ENCODE measurements at places on chromosomes 5 and 9. TPM values are rescaled to one million over a fixed set of nuclear protein-coding genes. Genes with fewer than 3 reads are reported as not detected.
A peak's percentile ranks its signal among the peaks of the same experiment; 100 is the strongest.

DTWD2 gene
- 10.7 TPM for total RNA-seq

DNA sequence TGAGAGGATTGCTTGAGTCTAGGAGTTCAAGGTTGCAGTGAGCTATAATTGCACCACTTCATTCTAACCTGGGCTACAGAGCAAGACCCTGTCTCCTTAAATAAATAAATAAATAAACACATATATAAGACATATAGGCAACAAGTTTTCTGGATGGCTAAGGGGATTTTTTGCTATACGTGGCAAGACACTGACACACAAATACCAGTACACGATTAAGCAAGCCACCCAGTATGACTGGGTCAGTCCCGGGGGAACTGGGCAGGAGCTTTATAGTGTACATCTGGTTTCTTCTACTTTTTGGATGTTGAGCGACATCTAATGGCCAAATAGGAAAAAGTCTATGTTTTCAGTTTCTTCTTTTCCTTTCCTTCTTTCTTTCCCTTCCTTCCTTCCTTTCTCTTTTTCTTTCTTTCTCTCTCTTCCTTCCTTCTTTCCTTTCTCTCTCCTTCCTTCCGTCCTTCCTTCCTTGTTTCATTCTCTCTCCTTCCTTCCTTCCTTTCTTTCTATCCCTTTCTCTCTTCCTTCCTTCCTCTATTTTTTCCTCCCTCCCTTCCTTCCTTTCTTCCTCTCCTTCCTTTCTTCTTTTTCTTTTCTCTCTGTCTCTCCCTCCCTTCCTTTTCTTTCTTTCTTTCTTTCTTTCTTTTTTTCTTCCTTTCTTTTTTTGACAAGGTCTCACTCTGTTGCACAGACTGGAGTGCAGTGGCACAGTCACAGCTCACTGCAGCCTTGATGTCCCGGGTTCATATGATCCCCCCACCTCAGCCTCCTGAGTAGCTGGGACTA, 47.0 kb upstream of the PLIN2 start:
- peak; percentile 62 for DNase-seq

GRCh38 chr5:139492700-139493192, 10.2 kb upstream of the STING1 start:
- DNase-seq = peak; percentile 44

DNA sequence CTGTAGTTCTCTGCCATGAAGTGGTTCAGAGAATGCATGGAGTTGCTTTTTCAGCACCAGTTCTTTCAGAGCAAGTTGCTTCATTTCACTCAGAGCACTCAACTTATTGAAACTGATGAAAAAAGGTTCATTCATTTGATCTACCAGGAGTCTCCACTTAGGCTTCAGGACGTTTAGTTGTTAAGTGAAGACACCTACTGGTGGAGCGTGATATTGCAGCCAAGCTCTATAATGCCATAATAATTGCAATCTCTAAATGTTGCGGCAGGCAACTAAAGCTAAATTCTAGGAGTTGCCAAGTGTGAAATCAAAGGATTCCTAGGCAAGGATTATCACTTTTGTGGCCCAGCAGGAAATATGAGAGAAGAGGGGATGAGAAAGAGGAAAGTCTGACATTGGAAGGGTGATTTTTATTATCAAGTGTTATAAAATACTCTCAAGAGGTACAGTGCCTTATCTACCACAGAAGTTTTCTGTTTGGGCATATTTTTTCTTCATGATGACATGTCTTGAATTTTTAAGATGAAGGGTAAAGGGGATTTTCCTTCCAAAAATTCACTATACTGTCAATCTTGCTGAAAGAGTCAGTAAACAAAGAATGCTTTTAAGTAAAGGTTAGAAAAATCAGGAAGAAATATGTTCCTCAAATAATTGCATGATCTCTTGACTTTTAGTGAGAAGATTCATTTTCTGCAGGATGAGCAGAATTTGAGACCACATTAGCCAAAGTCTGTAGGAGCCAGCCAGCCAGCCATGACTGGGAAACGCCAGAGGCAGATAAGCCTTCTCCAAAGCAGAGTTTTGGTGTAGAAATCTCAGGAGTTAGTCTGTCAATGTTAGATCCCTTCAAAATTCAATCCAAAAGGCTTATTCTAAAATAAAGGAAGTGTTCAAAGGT, 83.4 kb downstream of the SH3PXD2B start:
- peak; percentile 33 for DNase-seq

GRCh38 chr9:78900500-78900899, 603.6 kb downstream of the PSAT1 start:
- no peak for DNase-seq

CKMT2 gene
- not detected for total RNA-seq

DNA sequence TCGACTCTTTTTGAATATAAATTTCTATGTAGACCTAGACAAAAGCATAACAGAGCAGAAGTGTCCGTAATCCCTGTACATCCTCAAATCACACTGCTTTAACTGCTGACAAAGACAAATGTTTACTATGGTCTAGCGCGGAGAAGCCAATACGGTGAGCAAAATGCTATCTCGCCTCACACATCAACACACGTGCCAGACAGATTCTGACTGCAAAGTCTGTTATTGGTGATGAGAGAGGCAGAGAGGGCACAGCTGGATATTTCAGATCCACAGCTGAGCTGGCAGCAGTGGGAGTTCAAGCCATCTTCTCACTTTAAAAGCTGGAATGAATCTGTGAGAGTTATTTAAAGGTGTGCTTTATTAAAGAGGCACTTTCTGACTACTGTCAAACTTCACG, 124.3 kb downstream of the ARL15 start:
- no peak for DNase-seq

C9orf153 gene
- total RNA-seq = not detected

DNA sequence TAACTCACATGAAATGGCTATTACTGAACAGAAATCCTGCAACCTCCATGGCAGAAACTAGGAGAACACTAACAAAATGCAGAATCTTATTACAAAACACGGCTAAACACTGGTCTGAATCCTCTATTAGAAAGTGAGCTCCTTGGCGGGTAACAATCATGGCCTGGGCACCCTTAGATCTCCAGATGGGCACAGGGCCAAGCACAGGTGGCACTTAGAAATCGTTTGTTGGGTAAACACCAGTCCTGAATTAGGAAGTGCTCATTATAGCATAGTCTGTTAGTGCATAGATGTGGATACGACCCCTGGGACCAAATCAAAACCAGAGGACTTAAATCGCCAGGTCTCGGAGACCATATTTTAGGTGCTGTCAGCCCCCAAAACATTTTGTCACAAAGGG, 14.4 kb downstream of the VDAC1 start:
- no peak for DNase-seq

GRCh38 chr9:130331573-130331972, 66.0 kb downstream of the HMCN2 start:
- DNase-seq = peak; percentile 78

EQTN gene
- not detected for total RNA-seq

TERT gene
- total RNA-seq = 3.9 TPM

BASP1 gene
- 114 TPM for total RNA-seq

- no peak for DNase-seq
Observed at GRCh38 chr9:102237094-102237493, 498.6 kb upstream of the GRIN3A start.

DNA sequence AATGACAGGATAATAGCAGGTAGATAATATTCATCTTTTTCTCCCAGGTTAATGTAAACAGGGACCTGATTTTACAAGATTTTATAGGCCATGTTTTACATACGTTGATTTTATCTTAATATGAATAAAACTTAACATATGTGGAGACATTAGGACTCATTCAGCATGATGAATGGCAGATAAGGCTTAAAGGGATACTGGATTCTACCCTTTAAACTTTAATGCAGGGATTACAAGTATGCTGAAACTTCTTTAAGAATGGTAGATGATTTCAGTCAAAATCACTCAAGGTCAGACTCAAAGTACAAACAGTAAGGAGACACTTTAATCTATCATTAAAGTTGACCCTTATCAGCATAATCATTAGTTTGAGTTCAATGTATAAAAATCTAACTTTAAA, 274.5 kb upstream of the IZUMO3 start:
- no peak for DNase-seq

GRCh38 chr9:36136894-36137391, 410 bp downstream of the GLIPR2 start:
- DNase-seq = peak; percentile 26

DNA sequence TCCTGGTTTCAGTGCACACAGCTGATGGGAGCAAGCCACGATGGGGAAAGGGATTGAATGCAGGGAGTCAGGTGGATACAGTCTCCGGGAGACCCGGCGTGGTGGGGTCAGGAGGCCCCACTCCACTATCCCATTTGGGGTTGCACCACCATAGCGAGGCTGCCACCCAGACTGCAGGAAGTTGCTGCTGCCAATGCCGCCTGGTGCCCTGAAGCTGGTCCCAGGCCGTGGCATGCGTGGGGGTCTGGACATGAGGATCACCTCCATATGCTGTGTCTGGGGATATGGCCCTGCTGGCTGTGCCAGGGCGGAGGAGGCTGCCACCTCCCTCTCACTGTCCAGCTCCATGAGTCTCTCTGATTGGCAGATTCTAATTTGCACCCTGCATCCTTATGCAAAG, 45.3 kb downstream of the COL5A1 start:
- DNase-seq = no peak
